ENCODE measurements at places on chromosomes 1 and 21. TPM values are rescaled to one million over a fixed set of nuclear protein-coding genes. Genes with fewer than 3 reads are reported as not detected.

HRNR gene
- not detected for total RNA-seq

KRTAP25-1 gene
- not detected for total RNA-seq

TMEM82 gene
- total RNA-seq = not detected

GREM2 gene
- total RNA-seq = 0.59 TPM

SAMD13 gene
- total RNA-seq = 0.42 TPM

KRTAP10-3 gene
- total RNA-seq = not detected

ZNF593OS gene
- not detected for total RNA-seq

TCEA3 gene
- total RNA-seq = 9.8 TPM

CYP4X1 gene
- not detected for total RNA-seq

BRDT gene
- not detected for total RNA-seq

AUNIP gene
- 1.8 TPM for total RNA-seq

CLCC1 gene
- 73.0 TPM for total RNA-seq
